ENCODE measurements at places on chromosomes 13 and 19. TPM values are rescaled to one million over a fixed set of nuclear protein-coding genes. Genes with fewer than 3 reads are reported as not detected.

Gene DDX49
- total RNA-seq, result 42.1 TPM

Gene LRFN3
- total RNA-seq, result 18.5 TPM

Gene KIR2DL3
- 0.55 TPM for total RNA-seq

Gene ZNF791
- total RNA-seq, result 20.2 TPM

Gene EFNB2
- 77.7 TPM for total RNA-seq

Gene MATK
- not detected for total RNA-seq

Gene TEX26
- not detected for total RNA-seq

Gene MISP
- 501 TPM for total RNA-seq

Gene KIRREL2
- not detected for total RNA-seq

- DNase-seq, result no peak
- no peaks in the 10 kb centered on the region for H3K27me3 ChIP-seq
- H3K36me3 ChIP-seq, result no peaks in the 10 kb centered on the region
- H3K4me3 ChIP-seq, result no peak overlapping the region
- H3K4me1 ChIP-seq, result no peaks in the 10 kb centered on the region
- no peak overlapping the region for H3K27ac ChIP-seq
Observed at GRCh38 chr19:6023085-6023682, 45.2 kb upstream of the RANBP3 start.

- H3K4me1 ChIP-seq, result peaks cover 85% of the 10 kb centered on the region
- no peaks in the 10 kb centered on the region for H3K27me3 ChIP-seq
- H3K27ac ChIP-seq, result peak overlapping the region; percentile 92
- no peaks in the 10 kb centered on the region for H3K36me3 ChIP-seq
Observed at GRCh38 chr19:13056052-13056660, 46.5 kb downstream of the LYL1 start.

- H3K36me3 ChIP-seq, result no peaks in the 10 kb centered on the region
- DNase-seq, result no peak
- no peak overlapping the region for H3K27ac ChIP-seq
- no peaks in the 10 kb centered on the region for H3K27me3 ChIP-seq
- H3K4me1 ChIP-seq, result no peaks in the 10 kb centered on the region
Observed at GRCh38 chr13:68007576-68007975, 777.4 kb upstream of the PCDH9 start.

- no peak for DNase-seq
- no peak overlapping the region for H3K27ac ChIP-seq
- no peaks in the 10 kb centered on the region for H3K36me3 ChIP-seq
- H3K4me3 ChIP-seq, result no peak overlapping the region
- no peaks in the 10 kb centered on the region for H3K4me1 ChIP-seq
Observed at GRCh38 chr13:109938255-109938936, 152.0 kb upstream of the IRS2 start.

GRCh38 chr19:33301144-33301899 is 1.0 kb downstream of the CEBPA start:
- H3K36me3 ChIP-seq, result no peaks in the 10 kb centered on the region
- H3K27me3 ChIP-seq, result peaks cover 9% of the 10 kb centered on the region
- H3K4me1 ChIP-seq, result peaks cover 22% of the 10 kb centered on the region

DNA sequence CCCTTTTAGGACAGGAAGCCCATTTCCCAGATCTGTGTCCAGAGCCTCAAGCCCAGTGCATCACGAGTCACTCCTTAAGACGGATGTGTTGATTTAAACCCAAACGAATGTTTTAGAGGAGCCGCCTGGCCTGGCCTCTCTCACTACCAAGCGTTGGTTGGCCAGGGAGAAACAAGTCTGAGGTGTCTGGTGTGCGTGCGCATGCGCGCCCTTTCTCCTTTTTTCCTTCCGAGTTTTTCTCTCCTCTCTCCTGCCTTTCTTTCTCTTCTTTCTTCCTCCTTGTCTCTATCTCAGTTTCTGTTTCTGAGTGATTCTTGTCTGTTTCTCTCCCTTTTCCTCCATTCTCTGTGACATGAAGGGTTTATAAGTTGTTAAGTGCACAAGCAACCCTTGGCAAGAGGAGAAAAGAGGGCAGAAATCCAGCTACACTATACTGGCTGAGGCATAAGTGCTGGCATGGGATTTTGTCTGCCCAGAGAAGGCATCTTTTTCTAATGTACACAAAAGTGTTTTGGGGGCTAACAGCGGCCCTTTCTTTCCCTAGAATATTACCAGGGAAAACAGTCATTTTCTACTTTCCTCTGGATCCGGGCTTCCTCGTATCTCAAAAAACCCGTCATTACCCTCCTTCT is 170.5 kb downstream of the DNAJC15 start:
- H3K36me3 ChIP-seq, result no peaks in the 10 kb centered on the region
- H3K27me3 ChIP-seq, result no peaks in the 10 kb centered on the region
- DNase-seq, result no peak
- no peak overlapping the region for H3K4me3 ChIP-seq

GRCh38 chr19:33763633-33764371 is 32.9 kb upstream of the KCTD15 start:
- peaks cover 8% of the 10 kb centered on the region for H3K27me3 ChIP-seq
- no peaks in the 10 kb centered on the region for H3K4me1 ChIP-seq
- no peak for DNase-seq

DNA sequence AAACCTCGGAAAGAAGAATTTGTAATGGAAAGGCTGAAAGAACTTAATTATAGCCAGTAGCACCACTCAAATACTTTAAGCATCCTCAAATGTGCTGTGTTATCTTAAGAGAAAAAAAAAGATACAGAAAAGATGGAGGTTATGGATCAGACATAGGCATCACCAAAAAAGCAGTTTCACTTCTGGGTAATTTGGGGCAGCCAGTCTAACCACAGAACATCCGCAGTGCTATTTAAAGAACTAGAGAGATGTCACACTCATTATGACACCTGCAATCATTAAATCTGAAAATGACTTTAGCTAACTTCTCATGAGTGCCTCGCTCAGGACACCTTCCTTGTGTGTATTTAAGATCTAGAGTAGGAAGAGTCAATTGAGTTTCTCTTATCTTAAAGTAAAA is 211.8 kb downstream of the RBM26 start:
- no peak overlapping the region for H3K27ac ChIP-seq
- DNase-seq, result peak; percentile 8
- H3K4me3 ChIP-seq, result no peak overlapping the region
- no peaks in the 10 kb centered on the region for H3K36me3 ChIP-seq
- H3K4me1 ChIP-seq, result no peaks in the 10 kb centered on the region
- no peaks in the 10 kb centered on the region for H3K27me3 ChIP-seq

DNA sequence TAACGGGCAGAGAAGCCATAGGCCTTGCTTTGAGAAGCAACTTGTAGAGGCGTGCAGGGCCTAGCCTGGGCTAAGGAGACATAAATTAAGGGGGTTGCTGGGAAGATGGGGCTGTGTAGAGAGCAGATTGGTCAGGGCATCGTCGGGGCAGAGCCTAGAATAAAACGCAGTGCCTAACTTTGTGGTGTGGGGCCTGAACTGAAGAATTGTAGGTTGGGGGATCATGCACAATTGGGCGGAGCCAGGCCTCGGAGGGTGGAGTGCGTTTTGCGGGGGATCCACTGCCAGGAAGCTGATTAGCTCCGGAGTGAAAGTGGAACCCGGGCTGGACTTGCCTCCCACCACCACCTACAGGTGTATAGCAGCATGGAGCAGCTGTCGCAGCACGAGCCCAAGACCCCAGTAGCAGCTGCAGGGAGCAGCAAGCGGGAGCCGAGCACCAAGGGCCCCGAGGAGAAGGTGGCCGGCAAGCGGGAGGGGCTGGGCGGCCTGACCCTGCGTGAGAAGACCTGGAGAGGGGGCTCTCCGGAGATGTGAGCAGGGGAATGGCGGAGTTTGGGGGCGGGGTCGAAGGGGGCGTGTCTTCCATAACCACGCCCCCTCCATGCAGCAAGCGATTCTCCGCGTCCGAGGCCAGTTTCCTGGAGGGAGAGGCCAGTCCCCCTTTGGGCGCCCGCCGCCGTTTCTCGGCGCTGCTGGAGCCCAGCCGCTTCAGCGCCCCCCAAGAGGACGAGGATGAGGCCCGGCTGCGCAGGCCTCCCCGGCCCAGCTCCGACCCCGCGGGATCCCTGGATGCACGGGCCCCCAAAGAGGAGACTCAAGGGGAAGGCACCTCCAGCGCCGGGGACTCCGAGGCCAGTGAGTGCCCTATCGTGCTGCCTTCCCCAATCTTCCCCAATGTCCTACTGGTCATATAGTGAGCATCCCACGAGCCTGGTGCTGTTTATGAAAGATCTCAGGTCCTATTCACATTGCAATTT is 13.8 kb downstream of the DNASE2 start:
- no peak overlapping the region for H3K27ac ChIP-seq
- no peaks in the 10 kb centered on the region for H3K36me3 ChIP-seq
- no peaks in the 10 kb centered on the region for H3K27me3 ChIP-seq
- peak overlapping the region; percentile 14 for H3K4me3 ChIP-seq
- H3K4me1 ChIP-seq, result peaks cover 9% of the 10 kb centered on the region
- DNase-seq, result peak; percentile 76

DNA sequence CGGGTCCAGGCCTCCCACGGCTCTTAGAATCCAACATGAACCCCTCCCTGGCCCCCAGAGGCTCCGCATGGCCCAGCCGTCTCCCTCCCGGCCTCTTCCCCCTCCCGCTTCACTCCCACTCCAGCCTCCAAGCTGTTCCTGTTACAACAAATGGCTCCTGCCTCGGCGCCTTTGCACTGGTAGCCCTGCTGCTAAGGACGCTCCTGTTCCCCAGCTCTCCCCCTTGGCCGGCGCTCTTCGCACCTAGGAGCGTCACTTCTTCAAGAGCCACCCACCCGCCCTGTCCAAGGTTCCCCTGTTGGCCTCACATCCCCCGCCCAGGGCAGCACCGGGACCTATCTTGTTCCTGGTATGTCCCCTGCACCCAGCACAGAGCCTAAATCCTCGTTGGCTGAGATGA is 9.4 kb downstream of the CCDC124 start:
- no peak overlapping the region for H3K27ac ChIP-seq
- H3K36me3 ChIP-seq, result no peaks in the 10 kb centered on the region
- peaks cover 7% of the 10 kb centered on the region for H3K4me1 ChIP-seq
- no peak for DNase-seq
- H3K27me3 ChIP-seq, result no peaks in the 10 kb centered on the region
- no peak overlapping the region for H3K4me3 ChIP-seq

DNA sequence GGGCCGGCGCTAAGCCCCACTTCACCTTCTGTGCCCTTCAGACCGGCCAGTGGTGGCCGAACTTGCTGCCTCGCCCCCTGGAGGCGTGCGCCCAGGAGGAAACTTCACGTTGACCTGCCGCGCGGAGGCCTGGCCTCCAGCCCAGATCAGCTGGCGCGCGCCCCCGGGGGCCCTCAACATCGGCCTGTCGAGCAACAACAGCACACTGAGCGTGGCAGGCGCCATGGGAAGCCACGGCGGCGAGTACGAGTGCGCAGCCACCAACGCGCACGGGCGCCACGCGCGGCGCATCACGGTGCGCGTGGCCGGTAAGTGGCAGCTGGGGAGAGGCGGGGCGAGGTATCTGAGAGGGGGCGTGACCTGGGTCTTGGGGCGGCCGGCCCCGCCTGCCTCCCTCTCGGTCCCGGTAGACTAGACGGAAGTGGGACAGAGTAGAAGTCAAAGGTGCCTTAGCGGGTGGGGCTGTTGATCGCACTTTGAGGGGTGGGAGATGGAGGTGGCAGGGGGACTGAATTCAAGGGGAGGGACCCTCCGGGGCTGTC is 5.6 kb downstream of the ICAM5 start:
- no peak overlapping the region for H3K27ac ChIP-seq
- H3K36me3 ChIP-seq, result no peaks in the 10 kb centered on the region
- H3K4me1 ChIP-seq, result peaks cover 29% of the 10 kb centered on the region
- H3K27me3 ChIP-seq, result peaks cover 94% of the 10 kb centered on the region
- no peak overlapping the region for H3K4me3 ChIP-seq

- H3K36me3 ChIP-seq, result no peaks in the 10 kb centered on the region
- H3K27ac ChIP-seq, result no peak overlapping the region
Observed at GRCh38 chr13:62629618-62630017, 1214.0 kb upstream of the PCDH20 start.

DNA sequence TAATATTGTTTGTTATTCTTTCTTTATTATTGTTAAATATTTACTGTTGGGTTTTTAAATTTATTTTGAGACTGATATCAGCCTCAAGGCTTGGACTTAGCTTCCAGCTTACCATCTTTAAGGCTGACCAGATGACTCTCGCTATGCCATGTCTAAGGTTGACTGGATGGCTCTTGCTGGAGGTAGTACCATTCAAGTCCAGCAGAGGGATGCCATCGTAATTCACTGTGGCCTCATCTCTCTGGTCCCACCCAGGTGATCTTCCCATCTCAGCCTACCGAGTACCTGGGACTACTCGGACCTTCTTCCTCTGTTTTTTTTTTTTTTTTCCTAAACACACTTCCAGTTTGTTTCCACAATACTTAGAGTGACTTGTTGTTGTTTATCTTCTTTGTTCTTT is 41.7 kb upstream of the ZNF91 start:
- no peaks in the 10 kb centered on the region for H3K27me3 ChIP-seq
- H3K4me1 ChIP-seq, result no peaks in the 10 kb centered on the region
- no peak overlapping the region for H3K27ac ChIP-seq
- H3K36me3 ChIP-seq, result no peaks in the 10 kb centered on the region
- no peak overlapping the region for H3K4me3 ChIP-seq

- H3K27me3 ChIP-seq, result no peaks in the 10 kb centered on the region
- H3K27ac ChIP-seq, result peak overlapping the region; percentile 72
- H3K4me3 ChIP-seq, result peak overlapping the region; percentile 18
Observed at GRCh38 chr19:1361601-1362386, 21.9 kb upstream of the NDUFS7 start.

DNA sequence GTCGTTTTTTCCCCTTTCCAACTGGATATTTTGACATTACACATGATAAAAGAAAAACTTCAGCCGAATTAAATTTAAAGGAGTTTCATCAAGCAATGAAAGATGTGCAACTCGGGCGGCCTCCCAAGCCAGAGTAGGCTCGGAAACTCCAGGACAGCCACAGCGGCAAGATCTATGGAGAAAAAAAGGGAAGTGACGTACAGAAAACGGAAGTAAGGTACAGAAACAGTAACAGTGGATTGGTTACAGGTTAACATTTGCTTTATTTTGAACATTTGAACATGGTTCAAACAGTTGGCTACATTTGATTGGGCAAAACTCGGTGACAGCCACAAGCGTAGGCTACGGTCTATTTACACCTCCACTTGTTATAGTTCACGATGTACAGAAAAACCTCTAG is 30.5 kb upstream of the FAM124A start:
- no peaks in the 10 kb centered on the region for H3K27me3 ChIP-seq
- no peaks in the 10 kb centered on the region for H3K36me3 ChIP-seq
- H3K27ac ChIP-seq, result no peak overlapping the region

GRCh38 chr19:19372656-19373416 is 32.6 kb upstream of the GATAD2A start:
- H3K27ac ChIP-seq, result peak overlapping the region; percentile 85
- DNase-seq, result peak; percentile 86
- no peak overlapping the region for H3K4me3 ChIP-seq
- H3K27me3 ChIP-seq, result no peaks in the 10 kb centered on the region
- peaks cover 22% of the 10 kb centered on the region for H3K4me1 ChIP-seq

DNA sequence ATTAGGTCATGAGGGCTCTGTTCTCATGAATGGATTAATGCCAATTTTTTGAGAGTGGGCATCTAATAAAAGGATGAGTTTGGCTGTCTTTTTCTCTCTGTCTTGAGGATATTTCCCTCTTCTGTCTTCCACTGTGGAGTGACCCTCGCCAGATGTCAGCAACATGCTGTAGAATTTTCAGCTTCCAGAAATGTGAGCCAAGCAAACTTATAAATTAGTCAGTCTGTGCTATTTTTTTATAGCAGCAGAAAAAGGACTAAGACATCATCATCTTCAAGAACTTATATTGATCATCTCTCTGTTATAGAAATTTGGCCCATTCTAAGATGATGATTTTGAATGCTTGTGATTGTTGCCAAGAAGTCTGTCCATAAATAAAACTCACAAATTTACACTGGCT is 431.4 kb downstream of the FGF9 start:
- no peaks in the 10 kb centered on the region for H3K27me3 ChIP-seq
- H3K4me3 ChIP-seq, result no peak overlapping the region
- no peaks in the 10 kb centered on the region for H3K36me3 ChIP-seq
- H3K4me1 ChIP-seq, result no peaks in the 10 kb centered on the region
- DNase-seq, result no peak

Measured in transverse colon (tissue), 4 donors.